ENCODE measurements at places on chromosomes 7 and 10.

GRCh38 chr10:125689955-125690569, 7.1 kb upstream of the TEX36 start:
- no peak for DNase-seq

DNA sequence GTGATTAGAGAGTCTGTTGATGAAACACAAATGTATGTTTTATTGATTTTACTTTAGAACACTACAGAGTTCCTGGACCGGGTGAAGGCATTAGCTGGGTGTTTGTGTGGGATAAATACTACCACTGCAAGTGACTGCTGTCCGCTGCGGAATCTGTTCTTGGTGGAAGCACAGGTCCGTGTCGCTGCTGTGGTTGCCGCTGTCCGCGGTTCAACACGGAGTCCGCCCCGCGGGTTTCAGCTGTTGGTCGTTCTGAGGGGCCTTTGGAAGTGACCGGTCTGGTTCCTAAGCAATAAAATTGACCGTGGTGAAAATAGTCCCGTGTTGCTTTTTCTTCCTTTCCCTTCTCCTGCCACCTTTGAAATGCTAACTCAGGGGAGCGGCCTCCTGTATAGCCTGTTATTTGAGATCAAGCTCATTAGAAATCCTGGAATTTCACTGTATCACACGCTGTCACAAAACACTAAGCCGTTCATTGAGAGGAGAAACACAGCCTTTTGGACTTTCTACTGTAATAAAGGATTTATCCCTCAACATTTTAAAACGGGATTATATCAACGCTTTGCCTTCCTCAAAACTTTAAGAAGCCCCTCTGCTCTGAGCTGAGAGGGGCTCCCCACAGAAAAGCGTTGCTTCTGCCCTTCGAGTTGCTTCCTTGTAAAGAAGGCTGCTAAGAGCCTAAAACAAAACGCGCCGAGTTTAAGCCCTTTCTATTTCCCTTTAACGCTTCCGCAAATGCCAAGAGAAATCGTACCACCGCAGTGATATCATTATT, 2.6 kb downstream of the NKX6-2 start:
- DNase-seq: no peak

DNA sequence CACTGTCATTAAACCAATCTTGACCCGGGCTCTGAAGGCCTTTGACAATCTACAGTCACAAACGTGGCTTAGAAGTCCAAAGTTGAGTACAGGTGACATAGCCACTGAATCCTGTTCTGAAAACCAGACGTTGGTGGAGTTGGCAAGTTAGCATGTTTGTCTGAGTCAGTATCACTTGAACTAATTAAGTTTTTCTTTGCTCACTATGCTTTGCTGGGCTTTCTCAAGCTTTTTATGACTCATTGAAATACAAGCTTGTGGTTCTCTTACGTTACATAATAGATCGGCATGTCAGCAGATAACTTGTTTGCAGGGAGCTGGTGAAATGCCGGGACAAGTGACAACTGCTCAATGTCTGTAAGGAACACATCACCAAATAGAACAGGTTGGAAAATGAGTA, 53.8 kb downstream of the ARL5B start:
- DNase-seq: peak; percentile 50

DNA sequence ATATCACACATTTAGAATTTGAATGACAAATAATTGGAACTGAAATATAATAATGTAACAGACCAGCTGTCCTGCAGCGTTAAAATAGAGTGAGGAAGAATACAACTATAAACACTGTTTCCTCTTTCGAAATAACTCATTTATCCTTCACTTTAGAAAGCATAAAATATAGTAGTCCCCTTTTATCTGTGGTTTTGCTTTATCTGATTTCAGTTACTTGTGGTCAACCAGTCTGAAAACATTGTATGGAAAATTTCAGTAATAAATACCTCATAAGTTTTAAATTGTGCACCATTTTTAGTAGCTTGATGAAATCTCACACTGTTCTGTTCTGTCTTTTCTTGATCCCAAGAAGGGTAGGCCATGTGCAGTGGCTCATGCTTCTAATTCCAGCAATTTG, 31.7 kb downstream of the POLR1F start:
- DNase-seq: no peak

- DNase-seq: no peak
These were observed at the start of gene PRKCQ for GRCh38 chr10:6579904-6580278. TSS of gene PRKCQ (minus strand) at chr10:6580276. CDS start at chr10:6515135, 65,141 bp downstream.

DNA sequence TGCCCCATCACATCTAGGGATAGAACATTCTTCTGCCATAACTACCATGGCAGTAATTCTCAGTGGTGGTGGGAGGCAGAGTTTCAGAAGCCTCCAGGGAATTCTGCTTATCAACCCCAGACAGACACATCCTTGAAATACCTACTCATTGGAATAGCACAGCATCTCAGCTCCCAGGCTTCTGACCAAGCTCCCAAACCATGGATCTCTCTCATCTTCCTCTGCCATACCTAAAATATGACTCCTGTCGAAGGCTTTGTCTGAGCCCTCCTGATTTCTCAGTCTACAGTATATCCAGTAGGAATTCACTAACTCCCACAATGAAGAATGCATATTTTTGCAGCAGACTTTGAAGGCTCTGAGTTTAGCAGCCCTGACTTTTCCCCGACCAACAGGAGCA, 687.5 kb downstream of the GRID1 start:
- DNase-seq: no peak

GRCh38 chr10:35451151-35452016, 115.1 kb downstream of the CCNY start:
- peak; percentile 81 for DNase-seq

- no peak for DNase-seq
These were observed 49.9 kb upstream of the TMEM26 start for GRCh38 chr10:61503051-61503450.

- DNase-seq: no peak
These were observed 477.0 kb downstream of the PTPRN2 start for GRCh38 chr7:158110661-158111048.

DNA sequence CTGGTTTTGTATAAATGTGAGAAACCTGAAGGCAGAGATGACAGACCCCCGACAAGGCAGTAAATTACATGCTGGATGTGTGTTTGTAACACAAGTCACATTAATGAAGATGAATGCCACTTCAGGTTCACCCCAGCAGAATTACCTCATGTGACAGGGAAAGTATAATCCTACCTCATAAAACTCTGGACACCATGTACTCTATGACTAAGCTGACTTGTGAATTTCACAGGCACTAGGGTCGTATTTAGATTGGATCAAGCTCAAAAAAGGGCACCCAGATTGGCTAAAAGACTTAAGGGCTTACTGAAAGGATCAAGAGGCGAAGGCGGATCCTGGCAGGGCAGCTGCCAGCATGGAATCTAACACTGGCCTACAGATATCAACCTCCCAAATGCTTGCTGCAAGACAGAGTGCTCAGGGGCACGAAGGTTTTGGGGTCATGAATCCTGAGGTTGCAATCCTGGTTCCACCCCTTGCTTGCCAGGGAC, 161.4 kb downstream of the PIP4K2A start:
- no peak for DNase-seq

DNA sequence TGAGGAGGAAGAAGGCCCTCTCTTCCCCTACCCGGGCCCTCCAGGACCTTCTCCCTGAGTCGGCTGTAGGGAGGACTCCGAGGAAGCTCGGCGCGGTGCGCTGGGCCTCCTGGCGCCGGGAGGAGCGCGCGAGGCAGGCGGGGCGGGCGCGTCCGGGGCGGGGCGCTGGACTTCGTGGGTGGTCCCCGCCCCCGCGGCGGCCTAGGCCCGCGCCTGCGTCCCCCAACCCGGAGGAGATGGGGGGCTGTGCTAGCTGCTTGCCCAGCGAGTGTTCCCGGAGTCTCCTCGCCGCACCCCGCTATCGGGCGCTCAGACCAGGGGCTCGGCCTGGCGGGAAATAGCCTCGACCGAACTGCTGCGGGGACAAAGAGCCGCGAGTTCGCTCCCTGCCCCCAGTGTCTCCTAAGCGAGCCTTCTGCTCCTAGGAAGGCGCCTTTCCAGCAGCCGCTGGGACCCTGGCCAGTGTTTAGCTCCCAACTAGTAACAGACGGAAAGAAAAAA, 19.2 kb upstream of the SMO start:
- no peak for DNase-seq

GRCh38 chr7:33590916-33591315, 314.4 kb upstream of the BMPER start:
- no peak for DNase-seq

- no peak for DNase-seq
These were observed 88.3 kb downstream of the ARMH3 start for GRCh38 chr10:101967713-101968112.

DNA sequence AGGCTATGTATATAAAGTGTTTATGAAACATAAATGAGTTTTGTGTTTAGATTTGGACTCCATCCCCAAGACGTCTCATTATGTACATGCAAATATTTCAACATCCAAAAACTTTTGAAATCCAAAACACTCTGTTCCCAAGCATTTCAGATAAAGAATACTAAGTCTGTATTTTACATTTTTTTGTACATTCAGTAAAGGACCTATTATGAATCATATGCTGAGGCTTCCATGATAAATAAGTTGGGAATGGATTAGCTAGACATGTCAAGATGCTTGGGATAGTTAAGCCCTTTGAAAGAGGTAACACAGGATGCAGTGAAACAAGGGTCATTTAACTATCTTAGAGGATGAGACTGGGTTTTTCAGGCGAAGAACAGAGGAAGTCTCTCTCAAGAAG, 262.9 kb downstream of the SNX13 start:
- DNase-seq: no peak

- DNase-seq: no peak
These were observed 166.2 kb downstream of the CHCHD3 start for GRCh38 chr7:132915647-132916046.

GRCh38 chr7:50827281-50827680, 44.6 kb upstream of the GRB10 start:
- no peak for DNase-seq

GRCh38 chr7:32891043-32891799, at the start of gene KBTBD2:
TSS of gene KBTBD2 (minus strand) at chr7:32891760. CDS start at chr7:32879604, 12,156 bp downstream.
- peak; percentile 53 for DNase-seq

DNA sequence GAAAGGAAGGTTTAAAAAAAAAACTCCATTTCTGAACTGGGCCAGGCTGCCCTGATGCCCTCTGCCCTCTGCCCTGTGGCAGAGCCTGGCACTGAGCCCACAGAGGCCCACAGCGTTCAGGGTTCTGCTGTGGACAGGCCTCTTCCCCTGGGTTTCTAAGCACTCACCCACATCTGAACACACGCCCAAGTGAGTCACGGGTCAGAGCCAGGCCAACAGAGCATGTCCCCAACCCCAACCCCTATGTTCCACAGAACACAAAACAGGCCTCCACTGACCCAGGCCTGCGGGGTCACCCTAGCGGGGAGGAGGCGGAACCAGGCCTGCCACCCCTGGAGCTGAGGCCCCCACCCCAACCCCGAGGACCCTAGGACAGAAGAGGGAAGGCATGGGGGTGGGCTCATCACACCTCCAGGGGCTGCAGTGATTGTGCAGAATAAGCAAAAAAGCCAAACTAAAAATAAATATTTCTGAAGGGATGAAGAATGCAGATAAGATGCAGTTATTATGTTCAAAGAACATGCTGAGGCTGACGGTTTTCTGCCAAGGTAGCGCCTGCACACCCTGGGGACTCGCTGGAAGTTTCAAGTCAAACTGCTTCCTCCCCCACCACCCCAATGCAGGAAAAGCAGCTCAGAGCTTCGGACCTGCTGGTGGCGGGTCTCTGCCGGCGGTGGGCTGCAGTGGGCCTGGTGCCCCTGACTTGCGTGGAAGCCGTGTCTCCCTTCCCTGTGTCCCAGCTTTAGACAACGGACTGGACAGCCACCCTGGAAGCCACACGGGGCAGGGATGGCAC, 5.4 kb downstream of the WDR86 start:
- peak; percentile 78 for DNase-seq

GRCh38 chr7:28931565-28931964, 26.6 kb downstream of the TRIL start:
- no peak for DNase-seq

DNA sequence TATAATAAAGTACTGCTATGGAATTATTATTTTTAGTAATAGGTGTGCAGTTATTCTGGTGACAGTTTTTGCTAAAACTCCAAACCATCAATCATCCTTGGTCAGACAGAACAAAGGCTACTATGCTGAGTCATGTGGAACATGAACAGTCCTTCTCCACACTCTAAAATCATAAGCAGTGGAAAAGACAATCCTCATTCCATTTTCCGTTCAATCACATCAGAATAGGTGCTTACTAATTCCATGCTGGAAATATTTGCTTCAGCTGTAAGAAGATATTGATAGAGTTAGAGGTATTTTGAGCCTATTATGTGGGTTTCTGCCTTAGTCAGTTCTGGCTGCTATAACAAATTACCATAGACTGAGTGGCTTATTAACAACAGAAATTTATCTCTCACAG, 82.9 kb downstream of the FAM13C start:
- DNase-seq: no peak

DNA sequence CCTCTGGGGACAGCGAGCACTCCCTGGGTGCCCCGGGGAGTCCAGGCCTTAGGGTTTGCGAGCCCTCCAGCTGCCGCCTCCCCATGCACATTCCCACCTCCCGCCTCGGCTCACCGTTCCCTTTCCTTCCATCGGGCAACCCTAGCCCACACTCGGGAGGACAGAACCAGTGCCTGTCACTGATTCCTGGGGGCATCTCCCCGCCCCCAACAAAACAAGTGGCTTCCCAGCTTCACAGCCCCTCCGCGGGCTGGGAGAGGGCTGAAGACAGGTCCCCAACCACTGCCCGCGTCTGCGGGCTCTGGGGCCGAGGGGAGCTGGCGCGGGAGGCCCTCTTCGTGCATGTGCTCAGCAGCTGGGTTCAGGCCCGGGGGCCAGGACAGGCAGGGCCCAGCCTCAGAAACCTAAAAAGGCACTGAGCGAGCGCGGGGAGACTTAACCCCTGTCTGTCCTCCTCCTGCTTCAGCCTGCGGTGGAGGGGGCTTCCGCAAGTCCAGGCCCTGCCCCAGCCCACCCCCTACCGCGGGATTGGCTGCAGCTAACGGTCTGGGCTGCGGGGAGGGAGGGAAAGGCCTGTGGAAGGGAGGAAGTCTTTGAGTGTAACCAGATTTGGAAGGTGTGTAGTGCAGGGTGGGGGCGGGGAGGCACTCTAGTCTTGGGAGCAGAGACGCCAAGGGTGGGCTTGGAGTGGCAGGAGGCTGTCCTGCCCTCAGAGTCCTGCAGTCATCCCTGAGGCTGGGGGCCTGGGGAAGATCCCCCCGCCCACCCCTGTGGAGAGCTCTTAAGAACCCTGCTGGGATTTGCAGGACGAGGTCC, 1.2 kb downstream of the FLNC start:
- no peak for DNase-seq
